ENCODE measurements at places on chromosomes 16 and 17. TPM values are rescaled to one million over a fixed set of nuclear protein-coding genes. Genes with fewer than 3 reads are reported as not detected.
A peak's percentile ranks its signal among the peaks of the same experiment; 100 is the strongest.

SDR42E1 gene
- 8.1 TPM for total RNA-seq

TRPV3 gene
- total RNA-seq: 0.14 TPM

ENPP7 gene
- total RNA-seq: 0.20 TPM

POLR2C gene
- 71.4 TPM for total RNA-seq

SMIM36 gene
- total RNA-seq: not detected

GRCh38 chr16:31076319-31076718 lies 2.1 kb downstream of the ZNF646 start:
- no peak for DNase-seq

DNA sequence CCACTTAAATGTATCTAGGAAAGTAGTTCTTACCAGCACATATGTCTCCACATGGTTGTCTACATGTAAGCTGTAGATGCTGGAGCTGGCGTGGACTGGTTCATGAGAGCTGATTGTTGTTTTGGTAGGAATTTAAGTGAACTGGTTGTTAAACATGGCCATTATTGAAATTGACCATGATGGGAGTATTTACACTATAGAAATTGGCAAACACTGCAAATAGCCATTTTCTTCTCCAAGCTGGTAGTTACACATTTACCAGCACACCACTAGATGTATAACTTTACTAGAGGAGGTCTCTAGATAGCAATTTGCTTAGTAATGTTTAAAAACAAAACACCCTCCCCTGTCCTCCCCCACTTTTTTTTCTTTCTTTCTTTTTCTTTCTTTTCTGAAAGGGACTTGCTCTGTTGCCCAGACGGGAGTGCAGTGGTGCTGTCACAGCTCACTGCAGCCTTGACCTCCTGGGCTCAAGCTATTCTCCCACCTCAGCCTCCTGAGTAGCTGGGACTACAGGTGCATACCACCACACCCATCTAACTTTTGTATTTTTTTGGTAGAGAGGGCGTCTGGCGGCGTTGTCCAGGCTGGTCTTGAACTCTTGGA lies 24.2 kb downstream of the IGSF6 start:
- DNase-seq: no peak

GRCh38 chr17:27549251-27549893 lies 81.6 kb upstream of the LGALS9 start:
- no peak for DNase-seq

DNA sequence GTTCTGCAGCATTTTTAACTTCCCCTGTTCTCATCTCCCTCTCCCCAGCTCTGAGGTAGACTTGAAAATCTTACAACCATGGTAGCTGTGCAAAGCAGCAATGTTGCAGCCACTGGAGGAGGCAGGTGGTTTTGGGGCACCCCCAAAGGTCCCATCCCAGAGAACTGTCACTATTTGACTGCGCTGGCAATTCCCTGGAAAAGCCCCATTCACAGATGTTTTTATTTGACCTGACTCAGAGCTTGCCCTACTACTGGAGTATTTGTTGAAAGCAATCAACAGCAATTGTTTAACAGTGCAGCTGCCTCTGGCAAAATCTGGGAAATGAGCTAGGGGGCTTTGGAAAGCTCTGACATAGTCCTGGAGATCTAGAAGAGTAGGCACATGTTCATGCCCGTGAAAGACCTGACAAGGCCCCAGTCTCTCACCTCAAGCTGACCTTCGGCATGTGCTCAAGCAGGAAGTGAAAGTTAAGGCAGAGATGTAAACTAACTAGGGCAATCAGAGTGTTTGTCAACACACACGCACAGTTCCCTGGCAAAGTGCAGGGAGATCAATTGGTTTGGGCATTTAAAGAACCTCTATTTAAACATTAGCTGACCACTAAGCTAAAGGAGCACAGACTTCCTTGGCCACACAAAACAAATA lies 19.7 kb upstream of the PIK3R5 start:
- no peak for DNase-seq

GRCh38 chr17:51797150-51797549 lies 361.4 kb downstream of the CA10 start:
- no peak for DNase-seq

GRCh38 chr17:48565022-48565554 lies 13.1 kb downstream of the HOXB4 start:
- no peak for DNase-seq

- DNase-seq: peak; percentile 4
Measured at GRCh38 chr17:56978441-56979090, 635 bp downstream of the SCPEP1 start.

DNA sequence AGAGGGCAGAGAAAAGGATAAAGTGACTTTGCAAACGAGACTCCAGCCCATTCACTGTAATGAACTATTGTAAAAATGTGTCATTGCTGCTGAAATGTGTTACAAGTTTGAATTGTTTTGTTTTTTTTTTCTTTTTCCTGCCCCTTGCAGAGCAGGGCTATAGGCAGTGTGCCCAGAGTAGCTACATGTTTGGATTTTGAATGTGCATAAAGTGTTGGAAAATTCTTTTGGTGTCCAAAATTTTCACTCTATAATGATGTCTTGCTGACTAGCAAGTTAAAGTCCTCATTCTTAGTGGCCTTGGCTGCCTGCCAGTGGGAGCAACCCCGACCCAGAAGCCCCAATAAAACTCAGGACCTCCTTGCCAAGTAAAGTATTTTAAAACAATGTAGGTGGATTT lies 66.5 kb downstream of the IGF2BP1 start:
- DNase-seq: no peak

GRCh38 chr16:1293921-1294656 lies 15.3 kb upstream of the UBE2I start:
- no peak for DNase-seq

DNA sequence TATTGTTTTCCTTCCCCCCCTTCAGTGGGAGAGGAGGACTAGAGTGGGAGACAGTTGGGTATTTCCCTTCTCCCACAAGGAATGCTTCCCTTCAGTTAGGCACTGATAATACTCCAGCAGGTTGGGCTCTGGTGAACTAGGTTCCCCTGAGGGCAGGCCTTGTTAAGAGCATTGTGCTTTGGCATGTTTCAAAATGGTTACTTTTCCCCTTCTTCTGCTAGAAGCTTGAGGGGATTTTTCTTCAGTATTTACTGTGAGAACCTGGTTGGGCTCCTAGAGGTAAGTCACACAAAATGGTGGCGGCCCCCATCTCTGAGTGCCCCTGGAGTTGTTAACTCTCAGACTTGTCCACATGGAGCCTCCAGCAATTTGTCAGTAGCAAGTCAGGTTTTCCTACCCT lies 156.2 kb downstream of the CYB561 start:
- DNase-seq: no peak
